ENCODE measurements at places on chromosomes 5 and 9.

DNA sequence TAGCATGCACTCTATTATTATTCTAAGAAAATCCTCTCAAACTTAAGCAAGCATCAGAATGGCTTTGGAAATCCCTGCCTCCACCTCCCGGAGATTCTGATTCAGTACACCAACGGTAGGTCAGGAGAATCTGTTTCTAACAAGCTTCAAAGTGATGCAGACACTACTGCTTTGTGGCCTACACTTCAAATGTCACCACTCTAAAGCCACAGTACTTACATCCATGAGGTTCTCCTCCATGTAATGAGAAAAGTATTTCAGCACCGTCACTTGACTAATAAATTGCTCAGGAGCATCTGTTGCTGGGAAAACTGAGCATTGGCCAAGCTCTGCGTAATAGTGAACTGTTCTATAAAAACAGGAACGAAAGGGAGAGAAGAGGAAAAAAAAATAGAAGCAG lies 4.8 kb downstream of the PLK2 start:
- DNase-seq = no peak

DNA sequence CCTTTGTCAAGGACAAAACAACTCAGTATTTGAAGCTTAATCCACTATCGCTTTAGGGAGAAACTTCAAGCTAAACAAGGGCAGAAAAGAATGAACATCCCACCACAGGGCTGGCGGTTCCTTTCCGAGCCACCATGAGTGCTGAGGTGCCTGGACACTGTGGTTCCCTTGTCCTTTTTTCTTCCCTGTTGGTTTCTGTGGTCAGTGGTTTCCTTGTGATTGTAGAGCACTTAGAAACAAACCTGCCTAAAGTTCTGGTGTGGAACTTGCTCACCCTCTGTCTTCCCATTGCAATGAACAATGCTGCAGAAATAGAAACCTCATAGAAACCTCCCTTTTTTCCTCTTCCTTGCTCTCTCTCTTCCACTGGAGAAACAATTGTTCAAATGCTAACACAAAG lies 79.3 kb upstream of the TBC1D2 start:
- no peak for DNase-seq

GRCh38 chr5:132295505-132296411 lies 1.6 kb downstream of the SLC22A4 start:
- no peak for DNase-seq

- no peak for DNase-seq
These were observed 18.6 kb downstream of the SLC36A2 start for GRCh38 chr5:151328734-151329133.

DNA sequence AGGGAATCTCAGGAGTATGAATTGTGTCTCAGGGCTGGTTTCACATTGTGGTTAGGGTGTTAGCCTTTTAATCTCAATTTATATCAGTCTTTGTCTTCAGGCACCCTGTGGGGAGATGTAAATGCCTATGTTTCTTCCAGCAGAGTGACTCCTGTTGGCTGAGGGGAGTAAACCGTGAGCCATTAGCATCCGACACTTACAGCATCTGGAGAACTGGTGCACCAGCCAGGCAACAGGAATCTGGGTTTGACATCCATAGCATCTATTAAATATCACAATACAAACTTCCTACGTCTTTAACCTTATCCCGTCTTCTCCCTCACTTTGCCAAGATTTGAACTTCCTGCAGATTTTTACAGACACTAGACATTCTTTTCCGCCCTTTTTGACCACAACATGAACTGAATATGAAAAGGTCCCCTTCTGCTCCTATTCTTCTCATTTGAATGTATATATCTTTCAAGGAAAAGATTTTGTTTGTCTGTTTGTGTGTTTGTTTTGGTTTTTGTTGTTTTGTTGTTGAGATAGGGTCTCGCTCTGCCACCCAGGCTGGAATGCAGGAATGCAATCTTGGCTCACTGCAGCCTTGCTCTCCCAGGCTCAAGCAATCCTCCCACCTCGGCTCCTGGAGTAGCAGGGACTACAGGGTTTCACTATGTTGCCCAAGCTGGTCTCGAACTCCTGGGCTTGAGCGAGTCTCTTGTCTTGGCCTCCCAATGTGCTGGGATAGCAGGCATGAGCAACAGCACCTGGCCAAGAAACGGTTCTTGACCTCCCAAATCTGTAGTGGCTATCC lies 626.2 kb downstream of the TLR4 start:
- DNase-seq = no peak

GRCh38 chr5:57054135-57054534 lies 102.2 kb upstream of the MIER3 start:
- no peak for DNase-seq

DNA sequence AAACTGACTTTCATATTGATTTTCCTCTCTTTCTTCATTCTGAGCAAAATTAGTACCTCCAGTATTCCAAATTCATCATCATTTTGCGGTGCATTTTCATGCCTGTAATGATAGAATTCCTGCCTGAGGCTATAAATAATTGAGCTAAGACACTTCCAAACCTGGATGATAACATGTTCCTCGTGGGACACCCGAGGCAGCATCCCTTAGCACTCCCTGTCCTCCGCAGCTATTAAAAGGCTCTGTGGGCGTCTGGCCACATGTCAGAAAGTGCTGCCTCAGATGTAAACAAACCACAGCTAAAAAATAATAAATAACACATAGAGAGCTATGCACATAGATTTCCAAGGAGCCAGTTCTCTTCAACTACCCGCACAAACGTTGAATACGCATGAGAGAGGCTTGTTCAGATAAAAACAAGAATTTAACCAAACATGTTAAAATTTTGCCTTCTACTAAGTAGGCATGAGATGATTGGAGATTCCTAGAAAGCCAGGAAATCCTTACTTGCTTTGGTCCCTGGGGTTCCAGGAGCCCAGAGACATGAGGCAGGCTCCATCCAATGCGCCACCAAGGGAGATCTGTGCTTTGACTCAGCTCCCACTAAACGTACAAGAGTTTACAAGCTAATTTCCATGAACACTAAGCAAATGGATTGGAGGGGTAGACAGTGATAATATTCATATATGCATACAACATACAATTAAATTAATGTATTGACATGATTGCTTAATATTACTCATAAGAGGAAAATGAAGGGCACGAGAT lies 82.7 kb downstream of the SHC3 start:
- no peak for DNase-seq

- DNase-seq = no peak
These were observed 806.0 kb upstream of the ZNF608 start for GRCh38 chr5:125552486-125552885.

All from stimulated activated CD8-positive, alpha-beta memory T cell treated with anti-CD3 and anti-CD28 coated beads, Interleukin-4, amount 100 ng/mL, for 4 hours (primary cell).